Activated T-helper 1 cell treated with anti-CD3 and anti-CD28 coated beads, Interleukin-12 subunit alpha, Interleukin-12 subunit beta, Interleukin-2, Interleukin-4 antibody, amounts not matched to agents 30 ng/mL and 10 ng/mL and 1 ng/mL, durations not matched to agents 14 hours and 24 hours and 36 hours (primary cell): ENCODE measurements at places on chromosomes 6 and 20.
A peak's percentile ranks its signal among the peaks of the same experiment; 100 is the strongest.

DNA sequence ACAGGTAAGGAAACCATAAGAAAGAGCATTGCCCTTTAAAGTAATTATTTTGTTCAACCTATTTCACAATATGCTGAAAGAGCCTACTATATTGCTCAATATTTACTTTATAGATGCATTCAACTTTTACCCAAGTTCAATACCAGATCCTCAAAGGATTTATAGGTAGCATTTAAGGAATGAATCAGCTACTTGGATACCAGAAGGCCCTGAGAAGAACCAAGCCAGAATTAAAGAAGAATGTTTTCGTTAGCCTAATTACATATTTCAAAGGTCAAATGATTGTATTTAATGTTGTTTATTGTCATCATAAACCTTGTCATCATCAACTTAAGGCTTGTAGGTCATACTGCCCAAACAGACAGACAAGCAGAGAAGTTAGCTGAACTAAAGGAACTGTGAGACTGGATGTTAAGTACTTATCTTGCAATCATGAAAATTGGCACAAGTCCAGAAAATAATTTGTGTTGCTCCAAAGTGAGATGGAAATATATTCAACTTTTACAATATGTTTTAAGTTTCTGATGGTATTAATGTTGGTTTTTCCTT lies 636.7 kb downstream of the RFPL4B start:
- DNase-seq, result no peak

DNA sequence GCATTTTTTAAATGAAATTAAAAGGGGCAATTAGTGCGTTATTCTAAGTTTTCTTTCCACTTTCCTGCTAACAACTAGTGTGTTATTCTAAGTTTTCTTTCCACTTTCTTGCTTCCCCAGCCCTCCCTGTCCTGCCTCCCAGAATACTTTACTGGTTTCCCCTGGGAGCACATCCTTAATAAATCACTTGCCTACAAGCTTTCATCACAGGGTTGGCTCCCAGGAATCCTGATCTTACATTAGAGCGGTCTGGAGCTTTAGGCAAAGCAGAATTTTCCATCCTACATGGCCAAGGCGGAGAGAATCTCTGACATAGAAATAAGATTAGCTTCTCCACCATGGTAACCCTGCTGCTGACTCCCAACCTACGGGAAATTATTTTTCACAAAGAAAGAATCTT lies 150.4 kb downstream of the BFSP1 start:
- no peak for DNase-seq

GRCh38 chr20:22810030-22810429 lies 225.1 kb upstream of the SSTR4 start:
- DNase-seq, result no peak

GRCh38 chr20:6993011-6993410 lies 225.5 kb downstream of the BMP2 start:
- DNase-seq, result no peak

DNA sequence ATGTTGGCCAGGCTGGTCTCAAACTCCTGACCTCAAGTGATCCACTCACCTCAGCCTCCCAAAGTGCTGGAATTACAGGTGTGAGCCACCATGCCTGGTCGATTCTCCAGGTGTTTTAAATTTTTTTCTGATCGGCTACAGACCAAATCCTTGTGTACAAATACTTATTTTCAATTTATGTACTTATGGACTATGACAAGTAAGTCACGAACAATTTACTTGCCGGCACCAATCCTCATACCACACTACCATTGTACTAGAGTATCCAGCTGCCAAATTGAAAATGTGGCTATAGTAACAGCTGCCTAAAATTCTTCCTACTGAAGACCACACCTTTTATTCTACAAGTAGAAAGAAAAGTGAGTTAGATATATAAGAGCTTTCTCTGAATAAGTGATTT lies 26.9 kb downstream of the LIN28B start:
- DNase-seq, result no peak

- no peak for DNase-seq
Observed at GRCh38 chr20:47843886-47844567, 58.7 kb upstream of the SULF2 start.

DNA sequence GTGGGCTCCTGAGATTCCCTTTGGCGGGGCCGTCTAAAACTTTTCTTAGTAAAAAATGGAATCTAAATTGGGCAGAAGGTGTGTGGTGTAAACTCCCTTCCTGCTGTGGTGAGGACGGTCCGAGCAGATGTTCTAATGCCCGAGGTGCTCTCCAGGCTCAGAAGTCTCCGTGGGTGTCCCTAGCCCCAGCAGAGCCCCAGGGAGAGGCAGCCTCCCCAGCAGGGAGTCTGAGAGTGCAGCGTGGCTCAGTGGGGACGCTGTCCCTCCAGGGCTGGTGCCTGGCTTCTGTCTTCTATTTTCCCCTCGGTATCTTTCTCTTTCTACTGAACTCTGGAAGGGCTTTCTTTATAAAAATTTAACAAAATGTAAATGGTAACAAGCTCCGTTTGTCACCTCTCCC lies 208.2 kb downstream of the SMOC2 start:
- no peak for DNase-seq

DNA sequence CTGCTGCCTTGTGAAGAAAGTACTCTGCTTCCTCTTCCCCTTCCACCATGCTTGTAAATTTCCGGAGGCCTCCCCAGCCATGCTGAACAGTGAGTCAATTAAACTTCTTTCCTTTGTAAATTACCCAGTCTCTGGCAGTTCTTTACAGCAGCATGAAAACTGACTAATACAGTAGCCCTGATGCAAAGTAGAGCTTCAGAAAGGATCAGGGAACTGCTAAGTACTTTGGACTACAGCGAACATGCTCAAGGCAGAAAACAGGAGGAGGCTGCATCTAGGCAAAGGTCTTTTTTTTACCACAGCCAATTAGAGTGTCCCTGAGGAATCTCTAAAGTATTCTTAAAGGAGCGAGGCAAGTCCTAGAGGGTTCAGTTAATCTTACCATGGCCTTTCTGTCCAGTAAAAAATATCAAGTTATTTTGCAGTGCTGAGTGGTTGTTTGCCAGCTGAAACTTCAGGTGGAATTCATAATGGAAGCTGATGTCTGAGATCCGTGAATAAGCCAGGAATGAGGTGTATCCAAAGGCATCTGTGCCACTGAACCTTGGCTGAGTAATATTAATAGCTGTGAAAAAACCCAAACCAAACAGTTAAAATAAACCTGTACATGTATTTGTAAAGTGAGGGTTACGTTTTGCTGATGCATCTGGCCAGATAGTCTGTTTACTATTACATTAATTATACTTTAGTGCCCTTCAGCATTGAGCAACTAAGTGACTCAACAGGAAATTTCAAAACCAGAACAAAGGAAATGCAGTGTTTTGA lies 170.4 kb downstream of the PHF3 start:
- no peak for DNase-seq

DNA sequence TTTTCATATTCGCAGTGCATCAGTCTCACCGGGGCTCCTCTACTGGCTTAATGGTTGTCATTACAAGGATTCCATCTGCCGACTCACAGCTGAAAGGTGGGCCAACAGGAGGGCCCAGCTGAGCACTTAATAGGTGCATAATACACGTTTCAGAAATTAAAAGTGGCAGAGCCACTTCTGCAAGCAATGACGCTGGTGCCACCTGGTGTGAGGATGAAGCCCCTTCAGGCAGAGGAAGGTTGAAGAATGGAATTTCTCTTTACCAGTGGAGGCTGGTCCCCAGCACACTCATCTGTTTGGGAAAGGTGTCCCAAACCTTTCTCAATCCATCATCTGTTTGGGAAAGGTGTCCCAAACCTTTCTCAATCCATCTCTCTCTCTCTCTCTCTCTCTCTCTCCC lies 8.2 kb upstream of the STMND1 start:
- no peak for DNase-seq

- no peak for DNase-seq
Observed at GRCh38 chr20:63475209-63475608, 2.8 kb upstream of the KCNQ2 start.

GRCh38 chr20:31833130-31833930 lies 12.1 kb downstream of the FOXS1 start:
- DNase-seq, result peak; percentile 32
